ENCODE measurements at places on chromosomes 2 and 18.

- no peak for DNase-seq
These were observed 43.0 kb downstream of the MC2R start for GRCh38 chr18:13872373-13872772.

- DNase-seq = no peak
These were observed 67.3 kb downstream of the LIPG start for GRCh38 chr18:49628881-49629795.

GRCh38 chr2:216690853-216691741, 4.3 kb downstream of the IGFBP5 start:
- no peak for DNase-seq

GRCh38 chr18:48124857-48125626, 194.6 kb upstream of the SMAD2 start:
- no peak for DNase-seq

GRCh38 chr2:96663829-96664228, 21.3 kb downstream of the FER1L5 start:
- DNase-seq = no peak

GRCh38 chr2:105399207-105399861, 483 bp upstream of the FHL2 start:
- DNase-seq = no peak

GRCh38 chr18:40752316-40752715, 1202.7 kb upstream of the PIK3C3 start:
- DNase-seq = no peak

All from activated CD8-positive, alpha-beta memory T cell treated with anti-CD3 and anti-CD28 coated beads for 1 hour (primary cell).